ENCODE measurements at places on chromosomes 7 and 10.

DNA sequence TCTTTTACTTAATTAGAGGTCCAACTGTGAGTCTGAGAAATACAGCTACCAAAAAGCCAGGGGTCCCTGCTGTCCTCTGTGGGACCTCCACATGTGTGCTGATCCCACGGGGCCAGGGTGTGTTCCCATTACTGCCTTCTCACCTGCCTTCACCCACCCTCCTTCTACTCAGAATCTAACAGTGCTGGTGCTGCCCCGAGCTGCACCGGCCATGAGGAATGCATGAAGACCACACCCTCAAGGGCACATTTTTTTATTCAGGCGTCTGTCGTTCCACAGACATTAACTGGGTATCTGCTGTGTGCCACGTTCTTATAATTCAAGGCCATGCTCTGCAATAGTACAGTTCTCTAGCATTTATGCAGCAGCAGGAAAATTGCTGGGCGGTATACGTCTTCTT, 188.5 kb upstream of the PFKP start:
- no peak for DNase-seq

GRCh38 chr10:72709041-72709440, 17.1 kb downstream of the MCU start:
- no peak for DNase-seq

- DNase-seq, result no peak
These were observed 146.1 kb downstream of the CCDC71L start for GRCh38 chr7:106514881-106515280.

GRCh38 chr10:51659344-51659743, 40.1 kb downstream of the CSTF2T start:
- no peak for DNase-seq

- no peak for DNase-seq
These were observed 248.9 kb downstream of the FOXP2 start for GRCh38 chr7:114663502-114663901.

DNA sequence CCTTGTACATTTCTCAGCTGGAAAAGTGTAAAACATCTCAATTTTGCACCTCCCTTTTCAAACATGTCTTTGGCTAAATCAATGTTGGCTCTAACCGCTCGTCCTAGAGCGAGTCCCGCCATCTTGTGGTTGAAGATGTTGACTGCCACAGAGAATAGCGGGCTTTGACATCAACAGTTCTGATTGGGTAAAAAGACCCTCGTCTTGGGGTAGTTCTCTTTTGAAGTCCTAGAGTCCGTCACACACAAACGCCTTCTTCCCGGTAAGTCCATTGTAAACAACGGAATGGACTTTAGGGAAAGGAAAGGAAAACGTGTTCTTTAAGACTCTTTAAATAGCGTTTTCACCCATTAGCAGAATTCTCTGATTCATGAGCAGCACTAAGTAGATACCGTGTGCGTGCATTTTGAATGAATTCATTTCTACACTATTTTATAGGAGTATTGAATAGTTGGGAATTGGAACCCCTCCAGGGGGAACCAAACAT, 452 bp upstream of the RPP30 start:
- peak; percentile 88 for DNase-seq
